Left ventricle myocardium inferior (tissue), 1 donor: ENCODE measurements at places on chromosomes 7 and 10. TPM values are rescaled to one million over a fixed set of nuclear protein-coding genes. Genes with fewer than 3 reads are reported as not detected.

The CLRN3 gene
- not detected for total RNA-seq

The OR9A2 gene
- total RNA-seq, result not detected

The HABP2 gene
- total RNA-seq, result not detected

The SPACDR gene
- 0.88 TPM for total RNA-seq

The GALNT11 gene
- total RNA-seq, result 18.6 TPM

The EIF5AL1 gene
- 0.05 TPM for total RNA-seq

The PTPRZ1 gene
- total RNA-seq, result 0.80 TPM

The PITX3 gene
- total RNA-seq, result 0.85 TPM

The OR13A1 gene
- not detected for total RNA-seq

The SLC26A3 gene
- total RNA-seq, result 0.33 TPM

The KLF14 gene
- total RNA-seq, result 0.11 TPM

- H3K4me3 ChIP-seq, result no peak overlapping the region
- no peak overlapping the region for H3K27ac ChIP-seq
- no peaks in the 10 kb centered on the region for H3K4me1 ChIP-seq
- no peaks in the 10 kb centered on the region for H3K36me3 ChIP-seq
Observed at GRCh38 chr10:111297351-111297848, 220.6 kb downstream of the ADRA2A start.

GRCh38 chr7:99137411-99138180 lies 6.3 kb downstream of the SMURF1 start:
- H3K36me3 ChIP-seq, result no peaks in the 10 kb centered on the region
- H3K4me1 ChIP-seq, result peaks cover 95% of the 10 kb centered on the region
- peak overlapping the region; percentile 29 for H3K4me3 ChIP-seq

GRCh38 chr7:101860316-101861217 lies 43.1 kb downstream of the CUX1 start:
- no peaks in the 10 kb centered on the region for H3K36me3 ChIP-seq
- no peak for DNase-seq
- peak overlapping the region; percentile 90 for H3K27ac ChIP-seq
- peaks cover 91% of the 10 kb centered on the region for H3K4me1 ChIP-seq

DNA sequence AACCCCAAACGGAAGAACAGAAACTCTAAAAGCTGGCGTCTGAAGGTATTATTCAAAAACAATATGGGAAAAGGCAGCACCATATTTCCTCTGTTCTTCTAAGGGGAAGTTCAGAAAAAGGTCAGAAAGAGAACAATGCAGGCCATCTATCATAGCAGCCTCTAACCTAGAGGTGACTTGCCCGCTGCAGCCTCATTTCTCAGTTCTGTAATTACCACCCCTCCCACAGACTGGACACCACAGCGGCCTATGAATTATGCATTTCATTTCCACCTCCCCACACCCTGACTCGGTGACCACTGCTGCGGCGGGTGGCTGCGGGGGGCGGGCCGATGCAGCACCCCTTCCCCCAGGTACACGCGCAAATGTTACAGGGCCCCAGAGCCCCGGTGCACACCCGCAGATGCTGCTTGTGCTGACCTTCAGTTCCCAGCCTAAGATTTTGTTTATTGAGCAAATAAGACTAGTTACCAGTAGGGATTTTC lies 125.5 kb downstream of the CLEC2L start:
- no peaks in the 10 kb centered on the region for H3K36me3 ChIP-seq
- H3K27ac ChIP-seq, result peak overlapping the region; percentile 83
- H3K27me3 ChIP-seq, result no peaks in the 10 kb centered on the region
- peak; percentile 29 for DNase-seq

DNA sequence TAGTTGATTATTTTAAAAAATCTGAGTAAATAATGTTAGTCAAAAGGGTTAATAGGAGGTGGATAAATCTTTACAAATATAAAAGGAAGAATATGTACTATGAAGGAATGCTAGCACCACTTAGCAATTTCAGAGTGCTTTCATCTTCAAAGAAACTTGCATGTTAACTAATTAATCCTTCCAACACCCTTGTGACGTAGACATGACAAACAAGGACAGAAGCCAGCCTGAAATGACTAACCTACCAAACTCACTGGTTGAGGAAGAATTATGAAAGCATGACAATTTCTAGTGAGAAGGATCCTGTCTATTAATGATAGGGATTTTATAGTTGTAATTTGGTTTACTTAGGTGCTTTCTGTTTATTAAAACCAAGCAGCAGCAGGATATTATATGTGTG lies 468.0 kb upstream of the FZD8 start:
- H3K36me3 ChIP-seq, result no peaks in the 10 kb centered on the region
- H3K27me3 ChIP-seq, result no peaks in the 10 kb centered on the region
- H3K27ac ChIP-seq, result no peak overlapping the region
- no peak overlapping the region for H3K4me3 ChIP-seq

GRCh38 chr10:35641676-35642034 lies 441 bp downstream of the FZD8 start:
- no peaks in the 10 kb centered on the region for H3K36me3 ChIP-seq
- H3K4me3 ChIP-seq, result peak overlapping the region; percentile 88
- H3K27me3 ChIP-seq, result no peaks in the 10 kb centered on the region
- peak overlapping the region; percentile 99 for H3K27ac ChIP-seq

DNA sequence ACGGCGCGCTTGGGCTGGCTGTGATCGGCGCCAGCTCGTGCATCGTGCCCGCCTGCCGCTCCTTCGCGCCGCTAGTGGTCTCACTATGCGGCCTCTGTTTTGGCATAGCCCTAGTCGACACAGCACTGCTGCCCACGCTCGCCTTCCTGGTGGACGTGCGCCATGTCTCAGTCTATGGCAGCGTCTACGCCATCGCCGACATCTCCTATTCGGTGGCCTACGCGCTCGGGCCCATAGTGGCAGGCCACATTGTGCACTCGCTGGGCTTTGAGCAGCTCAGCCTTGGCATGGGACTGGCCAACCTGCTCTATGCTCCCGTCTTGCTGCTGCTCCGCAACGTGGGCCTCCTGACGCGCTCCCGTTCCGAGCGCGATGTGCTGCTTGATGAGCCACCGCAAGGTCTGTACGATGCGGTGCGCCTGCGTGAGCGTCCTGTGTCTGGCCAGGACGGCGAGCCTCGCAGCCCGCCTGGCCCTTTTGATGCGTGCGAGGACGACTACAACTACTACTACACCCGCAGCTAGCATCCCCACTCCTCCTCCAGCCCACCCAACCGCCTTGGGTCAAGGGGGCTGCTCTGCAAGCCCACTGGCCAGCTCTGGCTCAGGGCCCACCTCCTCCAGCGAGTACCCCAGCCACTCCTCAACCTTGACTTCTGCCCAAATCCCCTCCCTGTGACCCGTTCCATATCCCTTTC lies 1.9 kb downstream of the SLC18A3 start:
- DNase-seq, result no peak
- H3K4me1 ChIP-seq, result peaks cover 35% of the 10 kb centered on the region
- H3K27ac ChIP-seq, result no peak overlapping the region
- H3K4me3 ChIP-seq, result no peak overlapping the region

DNA sequence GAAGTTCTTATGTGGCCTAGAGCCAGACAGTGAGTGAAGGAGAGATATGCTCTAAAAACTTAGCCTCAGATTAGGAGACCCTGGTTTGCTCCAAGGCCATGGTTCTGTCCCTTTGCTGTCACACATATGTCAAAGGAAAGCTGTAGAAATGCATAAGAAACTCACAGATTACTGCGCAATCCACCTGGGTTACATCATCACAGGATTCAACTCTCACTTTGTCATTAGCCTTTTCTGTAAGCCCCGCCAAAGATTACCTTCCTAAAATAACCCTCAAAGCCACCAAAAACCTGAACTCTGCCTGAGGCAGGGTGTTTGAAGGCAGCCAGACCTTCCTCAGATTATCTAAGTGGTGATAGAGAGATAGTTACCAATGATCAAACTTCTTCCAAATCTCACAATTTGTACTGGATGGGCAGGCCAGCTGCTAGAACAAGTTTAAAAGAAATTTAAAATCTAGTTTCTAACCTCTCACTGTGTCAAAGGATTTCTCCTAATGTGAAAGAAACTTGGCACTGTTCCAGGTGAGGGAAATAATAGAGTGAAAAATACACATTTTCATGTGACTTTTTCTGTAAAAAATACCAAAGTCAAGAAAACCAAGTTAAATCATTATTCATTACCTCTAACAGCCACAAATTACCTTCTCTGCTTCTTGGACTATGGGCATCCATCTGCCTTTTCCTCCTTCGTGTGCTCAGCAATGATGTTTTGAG lies 567.2 kb downstream of the SUGCT start:
- H3K4me3 ChIP-seq, result no peak overlapping the region
- no peaks in the 10 kb centered on the region for H3K36me3 ChIP-seq
- DNase-seq, result no peak
- H3K27ac ChIP-seq, result no peak overlapping the region
- no peaks in the 10 kb centered on the region for H3K27me3 ChIP-seq

- H3K27ac ChIP-seq, result peak overlapping the region; percentile 91
- peak overlapping the region; percentile 53 for H3K4me3 ChIP-seq
- DNase-seq, result no peak
- H3K4me1 ChIP-seq, result peaks cover 100% of the 10 kb centered on the region
- H3K27me3 ChIP-seq, result no peaks in the 10 kb centered on the region
Observed at GRCh38 chr10:125060482-125060825, 99.9 kb downstream of the CTBP2 start.

DNA sequence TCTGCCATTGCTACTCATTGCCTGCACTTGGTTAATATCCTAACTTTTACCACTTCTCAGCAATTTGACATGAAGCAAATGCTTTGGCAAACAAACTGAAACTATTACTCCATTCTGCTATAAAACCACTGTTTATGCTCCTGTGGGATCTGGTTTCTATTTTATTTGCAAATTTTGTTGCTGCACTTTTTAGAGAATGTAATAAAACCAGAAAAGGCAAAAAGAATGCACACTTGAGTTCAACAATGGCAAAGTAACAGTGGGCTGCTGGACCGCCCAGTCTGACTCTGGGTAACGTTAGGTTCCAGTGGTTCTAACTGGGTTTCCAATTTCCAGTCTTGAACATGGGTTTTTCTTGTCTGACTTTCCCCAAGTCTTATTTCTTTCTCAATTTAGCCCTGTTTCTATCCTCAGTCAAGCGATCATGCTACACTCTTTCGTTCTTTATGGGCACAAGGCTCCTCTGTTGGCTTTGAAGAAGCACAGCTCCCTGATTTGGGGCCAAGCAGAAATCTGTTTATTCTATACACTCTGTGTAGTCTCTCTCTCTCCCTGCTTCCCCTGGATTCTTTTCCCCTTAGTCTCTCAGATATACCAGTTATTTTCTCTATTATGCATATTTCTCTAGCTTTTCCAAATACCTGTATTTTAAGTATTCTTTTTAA lies 129.2 kb upstream of the FAM3C start:
- no peak overlapping the region for H3K4me3 ChIP-seq
- no peaks in the 10 kb centered on the region for H3K4me1 ChIP-seq
- DNase-seq, result no peak

DNA sequence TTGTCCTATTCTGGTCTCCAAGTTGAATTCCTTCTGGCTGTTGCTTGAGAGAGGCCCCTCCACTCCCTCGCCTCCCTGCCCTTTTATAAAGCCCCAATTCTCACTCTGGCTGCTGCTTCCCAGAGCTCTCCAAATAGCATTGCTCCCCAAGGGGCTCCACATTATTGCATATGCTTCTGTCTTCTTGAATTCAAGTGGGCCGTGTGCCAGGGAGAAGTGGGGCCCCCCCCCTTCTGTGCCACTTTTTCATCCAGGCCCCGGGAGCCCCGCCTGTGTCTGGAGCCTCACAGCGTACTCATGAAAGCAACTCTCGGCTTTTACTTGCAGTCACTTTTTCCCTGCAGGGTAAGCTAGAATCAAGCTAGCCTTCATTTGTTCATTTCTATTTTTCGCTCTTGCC lies 265.1 kb downstream of the CCSER2 start:
- H3K36me3 ChIP-seq, result no peaks in the 10 kb centered on the region
- H3K27ac ChIP-seq, result no peak overlapping the region
- DNase-seq, result no peak
- peaks cover 30% of the 10 kb centered on the region for H3K27me3 ChIP-seq

DNA sequence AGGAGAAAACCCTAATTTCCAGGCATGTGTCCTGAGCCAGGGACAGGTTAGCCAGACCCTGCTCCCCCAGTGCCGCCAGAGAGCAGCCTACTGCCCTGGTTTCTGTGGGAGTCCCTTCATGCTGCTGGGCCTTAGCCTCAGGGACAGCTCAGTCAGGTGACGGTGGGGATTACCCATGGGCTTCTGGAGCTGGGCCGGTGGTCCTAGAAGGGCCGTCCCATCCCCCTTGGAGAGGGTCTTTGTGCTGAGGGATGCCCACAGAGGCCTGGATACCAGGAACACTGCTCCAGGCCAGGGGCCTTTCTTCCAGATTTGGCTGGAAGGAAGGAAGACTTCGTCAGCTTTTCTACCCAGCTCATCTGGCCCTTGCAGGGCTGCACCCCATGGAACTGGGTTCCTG lies 71.4 kb upstream of the ZNF722 start:
- peak overlapping the region; percentile 71 for H3K4me3 ChIP-seq
- H3K4me1 ChIP-seq, result peaks cover 22% of the 10 kb centered on the region
- H3K27ac ChIP-seq, result peak overlapping the region; percentile 91
- no peak for DNase-seq

DNA sequence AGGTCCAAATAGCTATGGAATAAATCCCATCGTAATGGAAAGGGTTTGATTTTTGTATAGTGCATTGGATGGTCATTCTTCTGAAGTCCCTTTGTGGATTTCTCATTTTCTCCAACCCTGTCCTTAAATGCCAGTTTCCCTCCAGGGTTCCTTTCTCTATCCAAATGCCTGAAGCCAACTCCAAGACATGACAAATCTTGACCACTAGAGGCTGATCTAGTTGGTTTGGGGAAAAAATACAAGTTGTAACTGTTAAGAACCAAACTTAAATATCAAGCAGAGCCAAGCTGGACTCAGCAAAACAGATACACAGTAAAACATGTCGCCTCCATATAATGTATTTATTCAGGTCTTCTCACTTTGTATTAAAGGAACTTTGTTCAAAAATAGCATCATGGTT lies 28.7 kb downstream of the FRMD4A start:
- H3K36me3 ChIP-seq, result no peaks in the 10 kb centered on the region
- H3K27ac ChIP-seq, result no peak overlapping the region
- no peak for DNase-seq
- H3K4me1 ChIP-seq, result no peaks in the 10 kb centered on the region

DNA sequence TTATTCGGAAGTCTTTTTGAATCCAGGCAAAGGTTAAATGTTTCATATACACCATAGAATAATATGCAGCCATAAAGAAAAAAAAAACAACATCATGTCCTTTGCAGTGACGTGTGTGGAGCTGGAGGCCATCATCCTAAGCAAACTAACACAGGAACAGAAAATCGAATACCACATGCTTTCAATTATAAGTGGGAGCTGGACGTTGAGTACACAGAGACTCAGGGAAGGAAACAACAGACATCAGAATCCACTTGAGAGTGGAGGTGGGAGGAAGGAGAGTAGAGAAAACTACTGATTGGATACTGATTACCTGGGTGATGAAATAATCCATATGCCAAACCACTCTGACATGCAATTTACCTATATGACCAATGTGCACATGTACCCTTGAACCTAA lies 293.4 kb downstream of the KLF6 start:
- H3K27ac ChIP-seq, result no peak overlapping the region
- H3K4me3 ChIP-seq, result no peak overlapping the region
- no peaks in the 10 kb centered on the region for H3K27me3 ChIP-seq
- no peaks in the 10 kb centered on the region for H3K36me3 ChIP-seq
- peaks cover 5% of the 10 kb centered on the region for H3K4me1 ChIP-seq

- H3K4me3 ChIP-seq, result no peak overlapping the region
- peaks cover 50% of the 10 kb centered on the region for H3K27me3 ChIP-seq
- H3K27ac ChIP-seq, result no peak overlapping the region
- DNase-seq, result no peak
- H3K36me3 ChIP-seq, result no peaks in the 10 kb centered on the region
Observed at GRCh38 chr10:89531359-89531758, 4.0 kb downstream of the SLC16A12 start.

GRCh38 chr7:47601119-47601880 lies 19.4 kb upstream of the TNS3 start:
- peaks cover 14% of the 10 kb centered on the region for H3K4me1 ChIP-seq
- H3K27me3 ChIP-seq, result no peaks in the 10 kb centered on the region
- no peak for DNase-seq
- H3K4me3 ChIP-seq, result no peak overlapping the region
- no peaks in the 10 kb centered on the region for H3K36me3 ChIP-seq
